ENCODE measurements at places on chromosomes 1 and 21.
A peak's percentile ranks its signal among the peaks of the same experiment; 100 is the strongest.

DNA sequence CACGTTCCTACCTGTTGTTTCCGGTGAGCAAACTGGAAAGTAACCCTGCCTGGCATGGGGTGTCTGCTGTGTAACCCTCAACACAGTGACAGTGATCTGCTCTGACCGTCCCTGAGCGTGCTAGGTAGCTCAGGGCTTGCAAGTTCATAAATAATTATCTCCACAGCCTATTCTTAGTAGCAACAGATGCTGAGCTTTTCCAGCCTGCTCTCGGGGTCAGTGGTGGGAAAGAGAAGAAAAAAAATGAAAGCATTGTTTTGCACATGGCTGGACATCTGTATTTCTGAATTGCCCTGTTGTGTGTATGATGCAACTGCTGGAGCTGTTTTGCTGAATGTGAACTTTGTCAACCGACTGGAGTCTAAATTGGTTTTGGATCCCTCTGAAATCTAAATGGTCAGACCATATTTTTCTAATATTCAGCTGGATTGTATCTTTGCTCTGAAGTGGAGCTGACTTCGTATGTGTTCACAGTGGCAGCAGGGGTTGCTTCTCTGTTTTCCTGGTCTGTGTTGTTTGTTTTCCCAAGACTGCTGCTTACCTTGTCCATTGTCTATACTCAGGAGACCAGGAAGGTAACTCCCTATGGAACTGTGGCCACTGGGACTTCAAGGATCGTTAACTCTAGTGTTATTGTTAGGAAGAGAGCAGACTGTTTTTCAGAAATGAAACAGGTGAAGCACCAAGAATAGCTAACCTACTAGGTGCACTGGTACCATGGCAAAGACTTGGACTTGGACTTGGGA is 27.0 kb downstream of the TGFB2 start:
- DNase-seq = no peak

DNA sequence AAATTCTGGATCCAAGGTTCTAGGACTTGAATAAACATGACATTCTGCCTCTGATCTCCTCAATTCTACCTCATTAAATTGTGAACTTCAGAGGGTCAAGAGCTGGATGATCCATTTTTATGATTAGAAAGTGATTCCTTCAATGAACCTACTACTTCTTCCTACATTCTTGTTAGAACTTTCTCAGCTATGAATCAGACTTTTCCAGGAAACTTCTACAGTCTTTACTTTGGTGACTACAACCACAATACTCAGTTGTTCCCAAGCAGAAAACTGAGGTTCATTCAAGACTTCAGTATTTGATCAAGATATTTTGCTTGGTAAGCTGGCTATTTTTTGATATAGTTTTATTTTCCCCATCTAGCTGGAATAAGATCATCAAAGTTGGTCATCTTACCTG is 51.4 kb downstream of the CDC7 start:
- DNase-seq = no peak

DNA sequence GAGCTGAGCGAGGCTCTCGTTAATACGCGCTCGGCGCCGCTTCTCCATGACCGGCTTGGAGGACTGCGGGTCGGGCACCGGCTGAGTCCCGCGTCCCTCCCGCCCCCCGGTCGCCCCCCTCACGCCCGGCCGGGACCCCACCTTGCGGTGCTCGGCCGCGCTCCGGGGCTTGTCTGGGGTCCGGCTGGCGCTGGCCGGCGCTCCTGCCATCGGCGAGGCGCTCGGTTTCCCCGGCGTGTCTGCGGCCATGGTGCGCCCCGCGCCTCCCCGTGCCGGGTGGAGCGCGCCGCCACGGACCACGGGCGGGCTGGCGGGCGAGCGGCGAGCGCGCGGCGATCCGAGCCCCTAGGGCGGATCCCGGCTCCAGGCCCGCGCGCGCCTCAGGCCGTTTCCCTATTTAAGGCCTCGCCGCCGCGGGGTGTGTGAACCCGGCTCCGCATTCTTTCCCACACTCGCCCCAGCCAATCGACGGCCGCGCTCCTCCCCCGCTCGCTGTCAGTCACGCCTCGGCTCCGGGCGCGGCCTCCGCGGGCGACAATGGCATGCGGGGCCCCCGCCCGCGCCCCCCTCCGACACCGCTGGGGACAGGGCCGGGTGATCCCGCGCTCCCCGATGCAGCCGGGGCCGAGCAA is at the start of gene HES4:
TSS of gene HES4 (minus strand) at position 373 of the 632 bp plus-strand sequence. CDS start at position 249, 124 bp downstream.
- peak; percentile 84 for DNase-seq

DNA sequence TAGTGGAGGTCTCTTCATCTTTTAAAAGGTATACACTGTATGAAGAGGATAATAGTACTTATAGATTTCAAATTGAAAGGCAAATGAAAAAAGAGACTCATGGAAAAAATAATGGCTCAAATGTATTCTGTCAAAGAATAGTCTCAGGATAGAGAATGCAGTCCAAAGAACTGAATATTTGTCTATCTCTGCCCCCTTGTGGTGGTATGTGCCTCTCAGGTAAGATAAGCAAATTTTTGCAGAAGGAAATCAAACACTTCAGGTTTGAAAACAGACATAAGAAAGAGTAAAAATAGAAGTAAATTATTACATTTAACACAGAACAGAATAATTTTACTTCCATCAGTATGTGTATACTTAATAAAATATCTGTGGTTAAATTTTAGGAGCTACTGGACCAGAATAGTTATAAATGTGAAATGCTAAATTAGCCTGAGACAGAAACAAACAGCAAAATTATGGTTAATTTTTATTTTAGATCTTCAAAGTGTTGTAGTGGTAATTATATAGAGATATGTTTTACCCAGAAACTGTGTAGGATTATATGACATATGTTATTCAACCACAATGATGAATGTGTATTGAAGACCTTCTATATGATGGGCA is 164.4 kb upstream of the PALMD start:
- peak; percentile 78 for DNase-seq

GRCh38 chr21:42721341-42721824 is 68.0 kb downstream of the PDE9A start:
- no peak for DNase-seq
